ENCODE measurements at places on chromosomes 12 and 14. TPM values are rescaled to one million over a fixed set of nuclear protein-coding genes. Genes with fewer than 3 reads are reported as not detected.

The CLECL1 gene
- 0.53 TPM for total RNA-seq

- no peak overlapping the region for H3K27ac ChIP-seq
- H3K4me3 ChIP-seq, result no peak overlapping the region
- H3K27me3 ChIP-seq, result no peaks in the 10 kb centered on the region
- DNase-seq, result no peak
- H3K36me3 ChIP-seq, result no peaks in the 10 kb centered on the region
Measured at GRCh38 chr12:113231235-113232088, 10.2 kb downstream of the TPCN1 start.

DNA sequence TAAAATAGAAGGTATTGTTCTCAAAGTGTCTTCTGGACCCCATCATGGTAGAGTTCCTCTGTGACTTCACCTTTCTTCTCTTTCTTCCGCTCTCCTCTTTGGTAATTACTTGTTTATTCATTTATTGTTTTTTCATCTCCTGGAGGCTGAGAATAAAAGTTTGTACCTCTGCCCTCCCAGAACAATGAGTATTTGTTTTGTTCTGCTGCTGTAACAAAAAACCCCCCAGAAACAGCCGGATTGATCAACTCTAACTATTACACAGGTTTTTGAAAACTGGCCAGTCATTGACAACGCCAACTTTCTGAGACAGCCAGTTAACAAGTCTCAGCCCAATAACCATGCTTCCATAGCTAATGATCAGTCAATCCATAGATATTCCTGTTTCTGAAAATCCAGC is 8.2 kb upstream of the DICER1 start:
- no peak overlapping the region for H3K27ac ChIP-seq
- no peak for DNase-seq
- H3K27me3 ChIP-seq, result no peaks in the 10 kb centered on the region
- no peaks in the 10 kb centered on the region for H3K36me3 ChIP-seq
- no peak overlapping the region for H3K4me3 ChIP-seq

DNA sequence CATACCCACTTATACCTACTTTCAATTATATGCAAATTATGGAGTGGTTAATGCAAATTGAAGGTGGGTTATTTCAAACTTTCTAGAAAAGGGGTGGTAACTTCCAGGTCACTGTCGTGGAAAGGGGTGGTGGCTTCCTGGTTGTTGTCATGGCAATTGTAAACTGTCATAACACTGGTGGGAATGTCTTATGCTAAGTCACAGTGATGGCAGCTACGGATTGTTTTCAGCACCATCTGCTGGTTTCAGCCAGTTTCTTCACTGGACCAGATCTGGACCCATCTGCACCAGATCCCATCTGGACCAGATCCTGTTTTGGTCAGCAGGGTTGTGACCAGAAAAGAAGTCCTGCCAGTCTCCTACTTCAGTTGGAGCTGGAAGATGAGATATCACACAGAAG is 1469.3 kb downstream of the AACS start:
- H3K36me3 ChIP-seq, result no peaks in the 10 kb centered on the region
- no peaks in the 10 kb centered on the region for H3K4me1 ChIP-seq
- DNase-seq, result no peak
- no peak overlapping the region for H3K4me3 ChIP-seq
- no peak overlapping the region for H3K27ac ChIP-seq

DNA sequence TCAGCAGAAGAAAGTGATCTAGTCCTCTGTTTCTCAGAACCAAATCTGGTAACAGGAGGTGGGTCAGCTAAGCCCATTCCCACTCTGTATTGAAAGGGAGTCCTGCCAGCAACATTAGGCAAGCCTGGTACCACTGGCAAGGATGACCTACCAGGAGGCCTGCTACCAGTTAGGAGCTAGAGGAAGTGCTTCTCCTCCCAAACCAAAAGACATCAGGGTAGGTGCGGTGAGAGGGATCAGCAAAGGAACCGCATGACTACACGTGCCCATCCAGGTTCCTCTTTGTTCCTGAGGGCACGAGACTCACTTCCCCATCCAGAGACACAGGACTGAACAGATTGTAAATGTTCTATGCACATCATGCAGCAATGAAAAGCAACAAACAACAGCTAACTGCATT is 2.8 kb downstream of the KLRC4 start:
- H3K4me3 ChIP-seq, result no peak overlapping the region
- H3K4me1 ChIP-seq, result no peaks in the 10 kb centered on the region
- no peak for DNase-seq
- H3K36me3 ChIP-seq, result no peaks in the 10 kb centered on the region
